ENCODE measurements at places on chromosomes 16 and 17.

DNA sequence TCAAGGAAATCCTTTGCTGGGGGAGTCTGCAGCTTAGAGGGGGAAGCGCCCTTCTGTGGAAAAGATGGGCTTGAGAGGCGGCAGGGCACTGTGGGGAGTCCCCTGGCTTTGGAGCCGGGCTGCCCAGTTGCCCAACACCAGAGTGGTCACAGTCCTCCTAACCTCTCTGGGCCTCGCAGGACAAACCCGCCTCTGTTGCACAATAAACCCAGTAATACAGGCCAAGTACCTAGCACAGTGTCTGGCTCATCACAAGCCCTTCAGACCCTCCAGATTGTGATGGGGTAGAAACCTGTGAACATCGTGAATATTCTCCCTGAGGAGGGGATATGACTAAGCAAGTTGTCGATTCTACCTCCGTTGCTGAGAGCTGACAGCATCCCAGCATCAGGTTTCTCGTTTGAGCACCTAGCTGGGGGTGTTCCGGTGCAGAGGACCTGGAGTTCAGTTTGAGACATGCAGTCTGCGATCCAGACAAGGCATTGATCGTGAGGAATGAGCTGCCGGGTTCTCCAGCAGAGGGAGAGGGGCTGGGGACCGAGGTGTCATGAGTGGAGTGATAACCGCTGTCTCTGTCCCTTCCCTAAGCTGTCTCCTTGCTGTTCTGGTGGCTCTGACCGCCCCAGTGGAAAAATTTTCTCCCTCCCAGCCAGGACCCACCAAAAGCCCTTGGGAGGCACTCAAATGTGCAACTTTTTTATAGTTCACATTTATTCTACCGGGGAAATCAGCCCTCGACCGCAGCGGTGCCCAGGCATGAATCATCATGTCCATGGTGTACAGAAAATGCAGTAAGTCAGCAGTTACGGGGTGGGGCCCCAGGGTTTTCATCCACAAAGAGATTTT is 161.9 kb downstream of the WSCD1 start:
- DNase-seq: no peak

GRCh38 chr16:78230832-78231231 is 131.4 kb downstream of the WWOX start:
- no peak for DNase-seq

GRCh38 chr17:7324438-7324779 is 4.7 kb downstream of the NEURL4 start:
- DNase-seq: no peak

DNA sequence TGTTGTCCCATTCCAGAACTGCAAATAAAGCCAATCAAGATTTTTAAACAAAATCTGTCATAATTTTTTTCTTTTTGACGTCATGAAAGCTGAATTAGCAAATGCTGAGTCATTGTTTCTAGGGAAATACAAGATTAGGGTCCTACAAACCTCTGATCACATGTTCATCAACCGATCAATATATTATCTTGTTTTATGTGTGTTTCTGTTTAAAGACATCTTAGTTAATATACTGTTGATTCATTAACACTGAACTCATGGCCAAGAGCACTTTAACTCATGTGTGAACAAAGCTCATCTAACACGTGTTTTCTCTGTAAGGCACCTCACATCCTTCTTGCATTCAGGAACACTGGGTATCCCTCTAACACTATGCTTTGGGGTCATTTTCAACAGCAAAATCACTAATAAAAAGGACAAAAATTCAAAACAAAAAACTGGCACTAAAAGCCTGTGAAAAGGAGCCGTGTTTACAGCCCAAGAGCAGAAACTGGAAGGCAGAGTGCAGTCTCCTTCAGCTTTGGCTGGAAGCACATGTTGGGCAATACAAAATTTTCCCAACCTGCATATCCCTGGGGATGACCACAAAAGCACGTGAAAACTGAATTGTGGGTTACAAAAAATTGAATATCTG is 102.5 kb downstream of the PARN start:
- no peak for DNase-seq

- DNase-seq: no peak
These were observed 20.5 kb downstream of the MYO15A start for GRCh38 chr17:18129041-18129502.

GRCh38 chr16:89149386-89149785 is 22.2 kb upstream of the CDH15 start:
- DNase-seq: no peak

GRCh38 chr16:51306886-51307595 is 156.0 kb upstream of the SALL1 start:
- no peak for DNase-seq

GRCh38 chr17:80377798-80378197 is 37.2 kb upstream of the ENDOV start:
- no peak for DNase-seq

- peak; percentile 38 for DNase-seq
These were observed 530 bp downstream of the PCGF2 start for GRCh38 chr17:38747463-38748148.

- no peak for DNase-seq
These were observed 97.8 kb upstream of the MED13 start for GRCh38 chr17:62162898-62163297.

DNA sequence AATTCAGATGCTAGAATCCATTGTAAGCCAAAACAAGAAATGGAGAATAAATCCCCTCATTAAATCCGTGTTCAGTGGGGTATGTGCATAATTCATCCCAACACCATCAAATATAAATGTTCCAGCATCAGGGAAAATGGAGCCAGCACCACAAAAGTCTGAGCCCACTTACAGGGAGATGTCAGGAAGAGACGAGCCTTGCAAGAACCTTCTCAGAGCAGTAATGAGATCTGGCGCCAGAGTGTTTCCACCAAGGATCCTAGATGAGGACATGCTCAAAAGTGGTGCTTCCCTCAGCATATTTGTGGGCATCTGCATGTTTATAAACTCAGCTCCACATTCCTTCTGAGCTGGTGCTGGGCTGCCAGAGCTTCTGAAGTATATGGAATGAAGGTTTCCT is 541.9 kb upstream of the C16orf82 start:
- DNase-seq: no peak

GRCh38 chr16:79806757-79807156 is 206.2 kb upstream of the MAF start:
- DNase-seq: no peak

DNA sequence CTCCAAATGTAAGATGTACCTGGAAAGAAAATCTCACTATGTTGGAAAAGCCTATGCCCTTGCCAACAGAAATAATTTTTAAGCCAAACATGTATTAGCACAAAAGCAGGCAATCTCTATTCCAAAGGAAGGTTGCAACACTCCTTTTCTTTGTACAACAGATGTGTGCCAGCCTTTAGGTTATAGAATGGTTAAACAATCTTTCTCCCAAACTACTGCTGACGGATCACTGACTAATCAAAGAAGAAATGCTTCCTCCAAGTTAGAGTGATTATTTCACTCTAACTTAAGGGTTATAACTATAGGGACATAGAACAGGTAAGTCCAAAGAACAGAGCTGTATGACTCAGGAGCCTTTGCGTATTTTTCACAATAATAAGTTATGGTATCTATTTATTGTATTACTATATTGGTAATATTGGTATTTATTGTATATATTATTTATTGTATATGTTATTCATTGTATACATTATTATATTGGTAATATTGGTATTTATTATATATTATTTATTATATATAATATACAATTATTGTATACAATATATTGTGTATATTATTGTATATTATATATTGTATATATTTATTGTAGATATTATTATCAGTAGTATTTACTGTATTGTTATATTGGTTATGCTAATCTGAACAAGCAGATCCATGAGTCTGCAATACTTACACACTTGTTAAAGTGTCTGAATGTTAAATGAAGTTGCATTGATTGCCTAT is 36.7 kb upstream of the ABCA5 start:
- DNase-seq: no peak

GRCh38 chr16:81716478-81717225 is 62.4 kb upstream of the PLCG2 start:
- no peak for DNase-seq

GRCh38 chr17:50603340-50603739 is 31.3 kb upstream of the ABCC3 start:
- DNase-seq: no peak

DNA sequence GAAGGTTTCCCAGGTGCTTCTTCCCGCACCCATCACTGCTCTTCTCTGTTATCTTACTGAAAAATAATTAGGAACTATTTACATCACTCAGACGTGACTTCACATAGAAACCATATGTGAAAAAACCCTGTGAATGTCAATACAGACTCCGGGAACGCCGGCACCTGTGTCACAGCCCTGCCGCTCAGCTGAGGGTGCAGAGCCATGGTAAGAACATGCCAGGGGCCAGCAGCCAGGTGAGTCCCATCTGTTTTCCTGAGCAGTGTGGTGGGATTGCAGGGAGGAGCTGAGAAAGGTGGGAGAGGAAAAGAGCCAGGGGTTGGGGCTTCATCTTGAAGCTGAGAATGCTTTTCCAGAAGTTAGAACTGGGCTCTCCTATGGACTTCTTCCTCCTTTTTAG is 13.7 kb downstream of the FOXF1 start:
- DNase-seq: no peak

DNA sequence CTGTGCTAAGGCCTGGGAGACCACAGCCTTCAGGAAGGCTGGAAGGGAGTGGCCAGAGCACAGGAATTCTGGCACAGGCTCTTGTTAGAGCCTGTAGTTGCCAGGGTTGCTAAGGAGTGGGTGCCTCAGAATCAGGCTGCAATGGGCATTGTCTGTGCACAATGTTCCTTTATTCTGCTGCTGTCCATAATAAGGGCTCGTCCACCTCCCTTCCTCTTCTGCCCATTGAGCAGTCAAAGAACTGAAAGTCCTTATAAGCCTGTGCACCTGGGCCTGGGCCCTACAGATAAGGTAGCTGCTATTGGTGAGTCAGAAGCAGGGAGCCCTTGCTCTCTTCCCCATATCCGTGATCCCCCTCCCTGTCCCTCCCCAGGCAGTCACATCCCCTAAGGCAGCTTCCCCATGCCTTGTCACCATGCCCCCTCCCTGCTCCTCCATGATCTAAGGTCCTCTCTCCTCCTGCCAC is 5.4 kb upstream of the CNGB1 start:
- DNase-seq: no peak

GRCh38 chr17:30228011-30228410 is 7.5 kb downstream of the SLC6A4 start:
- DNase-seq: no peak

DNA sequence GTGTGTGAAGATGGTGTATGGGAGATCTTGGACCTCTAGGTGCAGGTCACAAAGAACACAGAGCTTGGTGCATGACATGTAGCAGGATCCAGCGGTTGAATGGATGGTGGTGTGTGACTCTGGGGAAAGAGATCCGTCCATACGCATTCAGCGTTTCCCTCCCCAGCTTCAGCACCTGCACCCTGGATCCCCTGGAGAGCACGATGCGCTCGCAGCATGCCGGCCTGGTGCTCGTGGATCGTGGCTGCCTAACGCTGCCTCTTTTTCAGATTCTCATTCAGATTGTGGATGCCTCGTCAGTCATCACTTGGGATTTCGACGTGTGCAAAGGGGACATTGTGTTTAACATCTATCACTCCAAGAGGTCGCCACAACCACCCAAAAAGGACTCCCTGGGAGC is 70.9 kb downstream of the SEC14L1 start:
- DNase-seq: no peak

- DNase-seq: peak; percentile 14
These were observed 26.7 kb downstream of the TRIM25 start for GRCh38 chr17:56887105-56887504.

DNA sequence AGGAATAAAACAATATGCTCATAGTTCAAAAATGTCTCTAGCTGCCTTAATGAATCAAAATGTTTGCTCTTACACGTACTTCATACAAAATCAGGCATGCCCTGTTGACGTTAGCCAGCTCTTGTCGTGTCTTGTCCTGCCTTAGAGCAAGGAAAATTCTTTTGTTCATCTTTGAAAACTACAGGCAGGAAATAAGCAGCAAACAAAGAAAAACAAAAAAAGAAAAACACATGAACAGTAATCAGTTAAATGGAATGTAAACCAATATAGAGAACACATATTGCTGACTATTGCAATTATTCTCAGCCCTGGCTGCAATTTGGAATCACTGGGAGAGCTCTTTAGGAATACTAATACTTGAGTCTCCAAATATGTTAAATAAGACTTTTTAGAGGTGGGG is 1.7 kb downstream of the CAPNS2 start:
- DNase-seq: no peak

- DNase-seq: no peak
These were observed 42.6 kb upstream of the AXIN2 start for GRCh38 chr17:65604070-65604469.

- no peak for DNase-seq
These were observed 271.5 kb downstream of the SOX9 start for GRCh38 chr17:72392056-72393010.

DNA sequence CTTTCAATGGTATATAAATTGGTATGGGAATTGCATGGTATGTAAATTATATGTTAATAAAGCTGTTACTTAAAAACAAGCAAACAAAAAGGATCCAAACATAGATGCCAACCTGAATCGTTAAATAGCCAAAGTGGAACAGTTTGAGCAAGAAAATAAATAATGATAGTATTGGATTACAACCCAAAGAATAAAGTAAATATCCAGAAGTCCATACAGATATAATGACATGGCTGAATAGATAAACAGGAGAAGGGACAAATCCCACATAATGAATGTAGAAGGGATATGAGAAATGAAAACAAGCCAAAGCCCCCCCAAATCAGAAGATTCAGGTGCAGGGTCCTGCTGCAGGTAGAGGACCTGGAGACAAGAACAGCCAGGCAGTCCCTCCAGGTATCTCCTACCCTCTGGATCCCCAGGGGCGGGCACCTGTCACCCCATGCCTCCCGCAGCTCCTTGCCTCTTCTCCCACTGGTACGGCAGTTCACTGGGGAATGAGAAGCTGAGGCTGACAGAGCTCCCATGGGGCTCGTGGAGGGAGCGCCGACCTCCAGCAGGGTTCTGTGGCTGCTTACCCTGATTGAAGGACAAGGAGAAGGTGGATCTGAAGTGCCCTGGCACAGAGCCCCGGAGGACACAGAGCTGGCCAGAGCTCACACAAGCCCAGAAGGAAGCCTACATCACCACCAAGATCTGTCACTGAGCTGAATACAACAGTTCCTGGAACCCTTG is 9.9 kb upstream of the LCAT start:
- no peak for DNase-seq

GRCh38 chr16:57938936-57939871 is 31.7 kb downstream of the CNGB1 start:
- DNase-seq: no peak

- no peak for DNase-seq
These were observed 706 bp downstream of the TEN1 start for GRCh38 chr17:75979705-75980187.

- no peak for DNase-seq
These were observed 6.8 kb downstream of the CTU2 start for GRCh38 chr16:88713054-88713453.

DNA sequence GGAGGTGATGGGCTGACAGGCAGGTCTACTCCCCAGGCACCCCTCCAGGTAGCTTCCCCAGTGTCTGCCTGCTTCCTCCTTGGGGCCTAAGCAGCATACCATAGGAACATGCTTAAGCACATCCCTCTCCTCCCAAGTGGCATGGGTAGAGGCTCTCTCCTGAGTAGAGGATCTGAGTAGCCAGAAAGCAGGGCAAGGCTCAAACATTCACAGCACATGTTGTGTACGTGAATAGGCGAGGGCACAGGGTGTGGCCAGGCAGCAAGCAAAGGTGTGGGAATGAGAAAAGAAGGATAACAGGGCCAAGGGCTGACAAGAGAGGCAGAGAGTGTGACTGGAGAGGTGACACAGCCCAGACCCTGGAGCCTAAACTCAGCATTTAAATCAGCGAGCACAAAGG is 29.7 kb upstream of the GFOD2 start:
- DNase-seq: no peak

GRCh38 chr17:72635034-72635635 is 457.4 kb downstream of the SLC39A11 start:
- DNase-seq: no peak

Measured in activated T-cell treated with anti-CD3 and anti-CD28 coated beads, Interleukin-2, amount 50 U/mL, for 48 hours (primary cell).